ENCODE measurements at places on chromosomes 2 and 18.

DNA sequence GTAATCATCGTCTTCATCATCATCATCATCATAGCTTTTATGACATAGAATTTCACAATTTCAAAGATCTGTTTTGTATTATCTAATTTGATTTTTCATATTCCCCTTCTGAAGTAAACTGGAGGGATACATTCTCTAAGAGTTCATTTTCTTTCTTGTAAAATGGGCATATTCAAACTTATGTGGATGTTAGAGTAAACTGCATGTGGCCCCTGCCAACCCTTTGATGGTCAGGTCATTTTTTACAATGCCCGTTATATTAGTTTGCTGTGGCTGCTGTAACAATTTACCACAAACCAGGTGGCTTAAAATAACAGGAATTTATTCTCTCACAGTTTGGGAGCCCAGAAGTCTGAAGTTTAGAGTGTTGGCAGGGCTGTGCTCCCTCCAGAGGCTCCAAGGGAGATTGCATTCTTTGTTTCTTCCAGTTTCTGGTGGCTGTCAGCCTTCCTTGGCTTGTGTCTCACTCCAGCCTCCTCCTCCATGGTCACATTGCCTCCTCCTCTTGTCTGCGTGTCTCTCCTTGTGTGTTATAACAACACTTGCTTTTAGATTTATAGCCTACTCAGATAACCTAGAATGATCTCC lies 127.5 kb upstream of the MMADHC start:
- no peak for DNase-seq

DNA sequence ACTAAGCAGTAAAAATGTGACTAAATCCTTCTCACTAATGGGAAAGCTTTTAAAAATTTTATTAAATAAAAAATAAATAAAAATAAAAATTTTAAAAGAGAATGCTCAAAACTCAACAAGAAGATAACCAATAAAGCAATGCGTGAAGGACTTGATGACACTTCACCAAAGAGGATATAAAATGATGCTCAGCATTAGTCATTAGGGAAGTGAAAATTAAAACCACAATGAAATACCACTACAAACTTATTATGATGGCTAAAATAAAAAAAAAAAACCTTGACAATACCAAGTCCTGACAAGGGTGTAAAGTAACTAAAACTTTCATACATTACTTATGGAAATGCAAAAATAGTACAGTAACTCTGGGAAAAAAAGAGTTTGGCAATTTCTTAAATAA lies 3.3 kb upstream of the WDR75 start:
- DNase-seq, result no peak

GRCh38 chr2:44766777-44767176 lies 174.7 kb upstream of the SIX3 start:
- DNase-seq, result no peak

- DNase-seq, result no peak
Observed at GRCh38 chr2:86628091-86628522, 4.4 kb upstream of the RNF103 start.

GRCh38 chr2:112189001-112189556 lies 50.9 kb downstream of the FBLN7 start:
- no peak for DNase-seq

GRCh38 chr2:10287761-10288160 lies 14.9 kb upstream of the HPCAL1 start:
- no peak for DNase-seq

DNA sequence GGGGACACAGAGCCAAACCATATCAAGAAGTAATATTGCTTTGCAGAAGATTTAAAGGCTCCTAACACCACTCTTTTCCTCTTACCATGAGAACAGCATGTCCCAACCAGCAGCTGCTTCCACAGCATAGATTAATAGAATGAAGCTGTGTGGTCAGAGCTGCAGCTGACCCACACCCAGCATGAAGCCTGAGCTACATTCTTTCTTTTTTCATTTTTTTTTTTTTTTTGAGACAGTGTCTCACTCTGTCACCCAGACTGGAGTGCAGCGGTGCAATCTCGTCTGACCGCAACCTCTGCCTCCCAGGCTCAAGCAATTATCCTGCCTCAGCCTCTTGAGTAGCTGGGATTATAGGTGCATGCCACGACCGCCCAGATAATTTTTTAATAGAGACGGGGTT lies 289.8 kb downstream of the RAD51AP2 start:
- DNase-seq, result no peak

DNA sequence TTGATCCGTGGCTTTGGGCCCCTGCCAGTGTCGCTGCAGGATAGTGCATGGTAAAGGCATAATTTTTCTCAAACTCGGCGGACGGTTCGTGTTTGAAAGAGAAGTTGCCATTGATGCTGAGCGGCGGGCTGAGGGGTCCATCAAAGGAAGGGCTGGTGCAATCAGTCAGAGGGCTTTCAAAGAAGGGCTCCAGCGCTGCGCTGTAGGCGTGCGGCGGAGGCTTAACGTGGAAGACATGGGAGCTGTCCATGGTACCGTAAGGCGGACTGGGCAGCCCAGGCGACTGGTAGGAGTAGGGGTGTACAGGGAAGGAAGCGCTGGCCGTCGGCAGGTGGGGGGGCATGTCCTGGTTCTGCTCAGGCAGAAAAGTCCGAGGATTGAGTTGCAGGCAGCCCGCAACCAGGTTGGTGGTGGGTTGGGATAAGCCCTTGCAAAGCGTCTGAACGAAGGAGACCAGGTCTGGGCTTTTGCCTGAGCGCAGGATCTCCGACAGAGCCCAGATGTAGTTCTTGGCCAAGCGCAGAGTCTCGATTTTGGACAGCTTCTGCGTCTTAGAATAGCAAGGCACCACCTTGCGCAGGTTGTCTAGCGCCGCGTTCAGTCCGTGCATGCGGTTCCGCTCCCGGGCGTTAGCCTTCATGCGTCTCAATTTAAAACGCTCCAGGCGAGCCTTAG lies 2.3 kb downstream of the NEUROD1 start:
- DNase-seq, result peak; percentile 35

- no peak for DNase-seq
Observed at GRCh38 chr18:8424917-8425725, 184.1 kb upstream of the RAB12 start.

GRCh38 chr18:51890762-51891161 lies 449.2 kb upstream of the DCC start:
- DNase-seq, result no peak

Data from CD4-positive, alpha-beta T cell treated with Interleukin-1 beta for 1 hour (primary cell).